ENCODE measurements at places on chromosomes 7 and 10. TPM values are rescaled to one million over a fixed set of nuclear protein-coding genes. Genes with fewer than 3 reads are reported as not detected.

DNA sequence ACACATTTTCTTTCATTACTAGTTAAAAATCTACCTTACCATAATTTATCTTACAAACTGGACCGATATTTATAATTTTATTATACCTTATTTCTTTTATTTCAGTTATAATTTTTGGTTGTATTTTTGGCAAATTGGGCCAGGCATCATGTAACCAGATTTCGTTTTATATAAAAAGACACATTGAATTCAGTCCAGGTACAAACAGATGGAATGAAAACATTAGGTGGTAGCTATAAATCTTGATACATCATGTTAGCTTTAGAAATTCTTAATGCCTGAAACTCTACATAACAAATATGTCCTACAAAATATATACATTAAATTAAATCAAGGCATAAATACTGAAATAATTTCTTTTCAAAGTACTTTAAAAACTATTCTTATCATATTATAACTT, 73.1 kb downstream of the SLC13A1 start:
- DNase-seq, result no peak

DNA sequence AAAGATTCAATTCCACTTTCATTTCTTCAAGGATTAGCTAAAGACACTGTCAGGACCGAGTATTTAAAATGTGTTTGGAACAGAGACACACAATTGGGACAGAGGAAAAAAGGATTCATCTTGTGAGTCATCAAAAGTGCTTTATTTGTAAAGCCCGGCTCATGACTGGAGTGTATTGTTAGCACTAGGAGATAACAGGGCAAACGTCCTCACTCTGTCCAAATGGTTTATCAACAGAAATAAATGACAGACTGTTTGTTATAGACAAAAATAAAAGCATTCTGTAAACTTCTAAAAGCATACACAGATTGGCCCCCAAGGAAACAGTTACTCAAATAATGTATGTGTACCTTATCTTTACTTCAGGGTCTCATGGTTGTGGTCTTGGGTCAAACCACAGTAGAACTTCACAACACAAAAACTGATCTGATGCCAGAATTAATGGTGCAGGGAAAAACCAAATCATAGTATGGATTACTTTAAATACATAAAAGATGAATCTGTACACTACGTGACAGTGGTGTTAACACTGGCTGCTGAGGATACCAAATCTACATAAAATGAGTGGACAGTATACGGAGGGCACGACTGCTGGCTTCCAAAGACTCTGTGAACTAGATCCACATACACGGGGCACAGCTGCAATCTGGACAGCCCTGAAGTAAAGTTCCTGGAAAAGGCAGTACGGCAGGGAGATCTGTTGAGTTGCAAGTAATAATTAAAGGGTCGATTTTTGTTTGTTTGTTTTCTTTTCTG, 179.4 kb downstream of the PIP4K2A start:
- no peak for DNase-seq

DNA sequence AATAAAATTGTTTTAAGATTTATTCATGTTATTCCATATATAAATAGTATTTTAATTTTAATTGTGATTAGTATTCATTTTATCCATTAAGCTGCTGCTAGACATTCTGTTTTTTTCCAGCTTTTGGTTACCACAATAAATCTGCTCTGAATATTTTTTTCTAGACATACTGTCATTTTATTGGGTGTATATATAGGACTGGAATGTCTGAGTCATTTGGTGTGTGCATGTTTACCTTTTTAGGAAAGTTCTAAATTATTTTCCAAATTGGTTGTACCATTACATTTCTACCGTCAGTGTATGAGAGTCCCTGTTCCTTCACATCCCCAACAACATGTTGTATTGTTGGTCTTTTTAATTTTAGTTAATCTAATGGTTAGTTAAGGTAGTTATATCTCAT, 1138.1 kb downstream of the REEP3 start:
- no peak for DNase-seq

GRCh38 chr10:70692043-70692603, 19.8 kb downstream of the ADAMTS14 start:
- DNase-seq, result no peak

The PODXL gene
- 27.8 TPM for total RNA-seq

The SCRN1 gene
- 111 TPM for total RNA-seq

The CABCOCO1 gene
- 0.57 TPM for total RNA-seq

DNA sequence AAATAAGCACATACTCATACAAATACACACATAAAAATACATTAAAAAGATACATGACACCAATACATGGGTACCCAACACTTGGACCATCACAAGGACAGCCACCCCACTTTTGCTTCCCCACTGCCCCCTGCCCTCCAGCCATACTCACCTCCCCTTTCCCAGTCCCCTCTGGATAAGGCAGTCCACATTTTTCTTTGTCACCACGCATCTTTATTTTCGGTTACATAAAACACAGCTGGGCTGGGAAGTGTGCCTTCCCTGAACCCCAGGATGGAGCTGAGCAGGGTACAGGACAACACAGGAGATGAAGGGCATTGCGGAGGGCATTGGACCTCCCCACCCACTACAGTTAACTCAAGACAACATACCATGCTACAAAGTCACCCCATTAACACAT, 1.1 kb upstream of the HOXA3 start:
- DNase-seq, result no peak

DNA sequence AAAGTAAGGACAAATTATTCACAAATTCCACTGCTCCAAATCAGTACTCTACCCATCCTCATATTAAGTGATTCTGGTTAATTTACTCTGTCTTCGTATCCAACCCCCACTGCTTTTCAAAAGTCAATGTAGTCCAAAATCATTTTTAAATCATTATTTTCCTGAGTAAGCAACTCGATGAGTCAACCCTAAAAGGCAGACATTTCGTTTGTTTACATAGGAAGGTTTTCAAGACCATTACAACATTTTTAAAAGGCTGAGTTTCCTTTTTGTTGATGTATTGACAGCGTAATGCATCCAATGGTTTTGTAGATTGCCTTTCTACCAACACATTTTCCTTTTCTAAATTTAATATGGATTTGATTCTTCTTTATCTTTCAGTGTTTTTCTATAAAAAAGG, 523.0 kb upstream of the ANKRD30A start:
- peak; percentile 11 for DNase-seq
